Spleen (tissue), 13 donors: ENCODE measurements at places on chromosomes 6 and 20. TPM values are rescaled to one million over a fixed set of nuclear protein-coding genes. Genes with fewer than 3 reads are reported as not detected.

DNA sequence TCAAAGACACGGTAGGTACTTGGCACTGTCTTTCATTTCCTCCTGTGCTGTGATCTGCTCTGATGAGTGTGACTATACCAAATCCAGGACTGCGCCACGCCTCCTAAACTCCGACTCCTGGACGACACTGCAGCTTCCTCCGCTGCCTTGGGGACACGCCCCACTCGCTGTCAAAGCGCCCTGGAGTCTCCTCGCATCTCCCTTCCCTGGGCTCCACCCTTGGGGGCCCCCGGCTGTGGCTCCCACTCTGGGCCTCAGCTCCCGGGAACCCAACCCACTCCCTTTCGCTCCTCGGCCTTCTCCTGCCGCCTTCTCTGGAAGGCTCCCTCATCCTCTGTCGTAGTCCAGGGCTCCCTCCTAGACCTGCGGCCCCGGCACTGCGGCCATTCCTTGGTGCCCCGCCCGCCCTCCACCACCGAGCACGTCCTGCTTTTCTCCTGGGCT is 61.2 kb downstream of the RSPH3 start:
- DNase-seq = no peak

DNA sequence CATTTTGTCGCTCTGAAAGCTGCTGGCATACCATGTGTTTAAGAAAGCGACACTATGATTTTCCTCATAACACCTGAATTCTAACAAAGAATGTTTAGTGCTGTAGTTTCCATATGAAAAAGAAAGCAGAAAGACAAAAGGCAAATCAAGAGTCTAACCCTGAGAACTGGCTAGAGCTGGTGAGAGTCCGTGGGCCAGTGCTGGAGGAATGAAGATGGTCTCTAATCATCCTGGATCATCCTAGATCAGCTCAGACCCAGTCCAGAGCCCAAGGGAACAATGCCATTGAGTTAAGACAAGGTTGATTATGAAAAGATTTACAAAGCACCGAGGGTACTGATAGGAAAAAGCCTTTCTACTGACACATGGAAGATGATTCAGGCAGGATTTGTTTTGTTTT is 73.0 kb upstream of the MYLIP start:
- no peak for DNase-seq

DNA sequence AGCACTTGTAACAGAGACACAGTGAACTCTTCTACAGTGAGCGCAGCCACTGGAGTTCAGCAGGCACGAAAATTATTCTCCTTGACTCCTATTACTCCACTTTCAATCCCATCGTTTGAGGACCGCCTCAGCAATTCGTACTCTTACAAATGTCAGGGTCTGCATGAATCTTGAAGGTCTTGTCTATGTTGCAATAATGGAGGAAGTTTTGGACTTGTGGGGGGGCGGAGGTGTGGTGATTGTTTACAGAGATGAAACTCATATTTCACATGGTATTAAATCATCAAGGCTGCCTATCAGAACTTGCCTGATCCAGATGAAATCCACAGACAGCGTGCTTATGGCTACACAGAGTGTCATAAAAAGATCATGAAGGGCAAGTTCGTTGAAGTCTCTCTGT is 42.0 kb downstream of the SLC2A12 start:
- no peak for DNase-seq

DNA sequence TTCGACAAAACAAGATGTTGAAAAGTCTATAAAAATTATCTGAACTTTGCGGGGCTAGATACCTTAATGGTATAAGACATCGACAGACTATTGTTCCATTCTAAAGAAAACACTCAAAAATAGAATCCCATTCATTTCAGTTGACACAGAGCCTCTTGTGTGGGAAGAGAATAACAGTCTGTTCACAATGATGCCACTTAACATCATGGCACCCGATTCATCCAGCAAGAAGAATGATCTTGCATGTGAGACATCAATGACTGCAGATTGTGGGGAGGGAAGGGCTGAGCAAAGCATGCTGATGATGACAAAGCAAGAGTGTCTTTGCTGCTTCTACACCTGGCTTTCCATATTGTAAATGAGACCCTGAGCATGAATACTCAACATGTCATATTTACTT is 49.7 kb upstream of the ARMH2 start:
- DNase-seq = no peak

DNA sequence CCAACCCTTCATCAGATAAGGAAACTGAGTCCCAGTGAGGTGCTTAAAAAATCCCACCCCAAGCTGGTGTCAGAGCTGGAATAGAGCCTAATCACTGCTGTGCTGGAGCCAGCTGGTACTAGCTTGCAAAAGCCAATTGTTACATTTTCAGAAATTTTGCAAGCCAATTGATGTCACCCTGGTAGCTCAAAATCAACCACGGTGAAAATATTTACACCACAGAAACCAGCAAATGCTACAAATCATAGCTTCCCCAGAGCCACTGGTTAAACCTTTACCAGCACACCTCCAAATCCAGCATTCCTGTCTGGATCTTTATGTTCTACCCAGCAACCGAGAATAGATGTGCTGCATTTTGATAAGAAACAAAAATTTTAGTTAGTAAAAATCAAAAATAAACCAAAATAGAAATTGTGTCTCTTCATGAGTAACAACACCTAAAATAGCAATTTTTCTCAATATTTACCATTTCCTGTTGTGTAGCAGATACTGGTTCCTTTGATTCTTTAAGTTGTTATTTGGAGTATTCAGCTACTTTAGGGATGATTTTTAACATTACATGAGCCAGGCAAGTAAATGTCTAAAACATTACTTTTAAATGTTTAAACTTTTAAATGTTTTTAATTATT is 7.2 kb upstream of the LCA5 start:
- DNase-seq = no peak

DNA sequence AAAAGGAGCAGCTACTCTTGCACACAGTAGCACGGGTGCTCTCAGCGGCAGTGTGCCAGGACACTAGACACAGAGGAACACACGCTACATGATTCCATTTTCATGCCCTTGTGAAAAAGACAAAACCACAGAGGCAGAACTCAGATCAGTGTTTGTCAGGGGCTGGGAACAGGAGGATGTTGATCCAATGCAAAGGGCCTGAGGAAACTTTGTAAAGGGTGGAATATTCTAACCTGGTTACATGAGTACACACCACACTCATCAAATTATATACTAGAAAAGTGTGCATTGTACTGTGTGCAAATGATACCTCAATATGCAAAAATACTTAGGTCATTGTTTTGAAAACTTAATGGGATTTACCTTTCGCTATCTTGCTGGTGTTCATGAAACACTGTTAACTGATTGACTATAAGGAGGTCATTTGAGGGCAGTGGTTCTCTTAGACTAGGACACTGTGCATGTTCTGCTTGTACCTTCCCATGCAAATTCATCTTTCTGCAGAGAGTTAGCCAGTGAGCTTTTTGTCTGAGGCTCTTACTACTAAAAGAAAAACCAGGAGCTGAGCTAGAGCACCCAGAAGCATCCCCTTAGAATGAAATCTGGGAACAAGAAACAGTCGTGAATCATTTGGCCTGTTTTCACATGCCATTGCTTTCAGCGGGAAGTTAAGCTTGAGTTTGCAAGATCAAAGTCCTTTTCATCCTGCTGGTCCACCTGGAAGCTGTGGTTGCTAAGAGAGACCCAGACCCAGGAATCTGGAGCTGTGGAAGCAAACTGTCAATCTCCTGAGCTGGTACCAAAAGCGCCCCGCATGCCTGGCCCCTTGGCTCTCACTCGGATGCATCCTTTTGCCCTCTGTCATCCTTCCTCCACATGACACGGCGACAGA is 204.8 kb downstream of the TTLL2 start:
- no peak for DNase-seq

GRCh38 chr20:4076671-4077070 is 61.3 kb upstream of the RNF24 start:
- DNase-seq = no peak

DNA sequence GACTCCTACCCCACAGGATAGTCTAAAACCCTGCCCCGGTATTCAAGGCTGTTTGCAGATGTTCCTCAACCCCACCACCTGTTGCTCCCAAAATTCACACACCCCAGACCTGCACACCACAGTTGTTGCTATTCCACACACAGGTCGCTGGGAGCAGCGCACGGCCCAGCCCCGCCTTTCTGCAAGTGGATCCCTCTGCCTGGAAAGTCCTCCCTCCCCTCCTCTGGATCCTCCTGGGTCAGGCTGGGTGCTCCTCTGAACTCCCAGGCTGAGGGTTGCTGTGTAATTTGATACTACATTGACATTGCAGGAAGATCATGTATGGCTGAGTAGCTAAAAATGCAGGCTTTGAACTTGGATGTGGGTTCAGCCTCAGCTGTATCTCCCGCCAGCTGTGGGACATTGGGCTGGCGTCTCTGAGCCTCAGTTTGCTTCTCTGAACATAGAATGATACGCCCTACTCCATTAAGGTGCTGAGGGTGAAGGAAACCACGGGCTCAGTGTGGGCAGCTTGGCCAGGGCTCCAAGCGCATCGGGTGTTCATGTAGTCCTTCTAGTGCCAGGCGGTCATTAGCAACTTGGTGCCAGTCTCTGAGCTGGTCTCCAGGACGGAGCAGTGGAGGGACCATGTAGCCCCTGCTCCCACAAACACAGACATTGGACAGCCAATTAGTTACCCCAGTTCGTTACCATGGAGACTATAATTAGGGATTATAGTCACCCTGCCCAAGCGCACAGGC is 13.9 kb upstream of the CCN5 start:
- DNase-seq = no peak

DNA sequence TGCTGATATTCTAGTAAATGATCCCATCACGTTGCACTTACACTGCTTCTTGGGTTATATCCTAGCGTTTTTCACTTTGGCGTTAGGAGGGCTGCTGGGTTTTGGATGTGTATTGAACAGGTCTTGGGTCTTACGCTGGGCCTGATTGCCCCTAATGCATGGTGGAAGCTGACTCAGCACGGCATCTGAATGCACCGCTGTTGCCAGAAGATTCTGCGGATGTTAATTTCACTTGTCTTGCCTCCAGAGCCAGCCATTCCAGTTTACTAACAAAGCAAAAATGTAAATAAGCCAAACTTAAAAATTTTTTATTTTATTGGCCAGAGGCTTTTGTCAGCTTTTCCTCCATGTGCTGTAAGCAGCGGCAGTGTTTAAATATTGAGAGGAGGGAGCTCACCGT is 233.5 kb downstream of the TMEM242 start:
- no peak for DNase-seq

DNA sequence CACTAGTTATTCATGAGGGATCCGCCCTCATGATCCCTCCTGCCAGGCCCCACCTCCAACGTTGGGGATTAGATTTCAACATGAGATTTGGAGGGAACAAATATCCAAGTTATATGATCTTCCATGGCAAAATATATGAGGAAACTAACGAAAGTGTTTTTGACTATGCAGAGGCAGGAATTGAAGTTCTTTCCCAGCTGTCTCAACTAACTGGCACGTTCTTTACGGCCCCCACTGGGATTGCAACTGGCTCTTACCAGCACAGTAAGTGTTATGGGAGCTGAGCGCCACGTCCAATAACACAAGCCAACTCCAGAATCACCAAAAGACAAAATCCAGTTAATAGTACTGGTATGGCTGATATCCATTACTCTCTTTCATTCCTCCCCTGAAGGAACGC is 66.6 kb downstream of the ECT2L start:
- DNase-seq = no peak

DNA sequence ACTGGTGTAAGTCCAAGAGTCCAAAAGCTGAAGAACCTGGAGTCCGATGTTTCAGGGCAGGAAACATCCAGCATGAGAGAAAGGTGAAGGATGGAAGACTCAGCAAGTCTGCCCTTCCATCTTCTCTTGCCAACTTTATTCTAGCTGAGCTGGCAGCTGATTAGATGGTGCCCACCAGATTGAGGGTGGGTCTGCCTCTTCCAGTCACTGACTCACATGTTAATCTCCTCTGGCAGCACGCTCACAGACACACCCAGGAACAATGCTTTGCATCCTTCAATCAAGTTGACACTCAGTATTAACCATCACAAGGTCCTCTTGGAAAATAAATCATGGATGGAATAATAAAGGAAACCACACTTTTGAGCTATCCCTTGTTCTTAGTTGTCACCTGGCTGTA is 121.2 kb downstream of the MAP3K7 start:
- DNase-seq = no peak

- DNase-seq = no peak
Measured at GRCh38 chr6:68778356-68779020, 143.4 kb downstream of the ADGRB3 start.

GRCh38 chr20:7916648-7917047 is 23.6 kb downstream of the HAO1 start:
- DNase-seq = no peak

GRCh38 chr6:45222380-45222779 is 105.8 kb upstream of the RUNX2 start:
- no peak for DNase-seq

DNA sequence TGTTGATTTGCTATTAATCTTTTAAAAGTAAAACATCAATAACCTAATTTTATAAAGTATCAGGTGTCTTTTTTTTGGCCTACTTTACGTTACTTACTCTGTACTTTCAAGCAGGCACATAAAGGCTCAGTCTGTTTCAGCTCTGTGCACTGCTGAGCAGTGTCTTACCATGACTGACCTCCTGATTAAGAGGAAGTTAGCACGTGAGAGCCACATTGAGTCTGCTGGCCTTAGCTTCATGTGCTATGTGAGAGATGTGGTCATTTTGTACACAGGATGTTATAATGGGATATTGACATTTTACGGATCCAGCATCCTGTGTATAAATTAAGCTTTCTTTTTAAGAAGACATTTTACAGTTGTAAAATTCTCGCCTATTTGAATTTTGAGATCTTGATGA is 31.9 kb downstream of the ARID1B start:
- no peak for DNase-seq

DNA sequence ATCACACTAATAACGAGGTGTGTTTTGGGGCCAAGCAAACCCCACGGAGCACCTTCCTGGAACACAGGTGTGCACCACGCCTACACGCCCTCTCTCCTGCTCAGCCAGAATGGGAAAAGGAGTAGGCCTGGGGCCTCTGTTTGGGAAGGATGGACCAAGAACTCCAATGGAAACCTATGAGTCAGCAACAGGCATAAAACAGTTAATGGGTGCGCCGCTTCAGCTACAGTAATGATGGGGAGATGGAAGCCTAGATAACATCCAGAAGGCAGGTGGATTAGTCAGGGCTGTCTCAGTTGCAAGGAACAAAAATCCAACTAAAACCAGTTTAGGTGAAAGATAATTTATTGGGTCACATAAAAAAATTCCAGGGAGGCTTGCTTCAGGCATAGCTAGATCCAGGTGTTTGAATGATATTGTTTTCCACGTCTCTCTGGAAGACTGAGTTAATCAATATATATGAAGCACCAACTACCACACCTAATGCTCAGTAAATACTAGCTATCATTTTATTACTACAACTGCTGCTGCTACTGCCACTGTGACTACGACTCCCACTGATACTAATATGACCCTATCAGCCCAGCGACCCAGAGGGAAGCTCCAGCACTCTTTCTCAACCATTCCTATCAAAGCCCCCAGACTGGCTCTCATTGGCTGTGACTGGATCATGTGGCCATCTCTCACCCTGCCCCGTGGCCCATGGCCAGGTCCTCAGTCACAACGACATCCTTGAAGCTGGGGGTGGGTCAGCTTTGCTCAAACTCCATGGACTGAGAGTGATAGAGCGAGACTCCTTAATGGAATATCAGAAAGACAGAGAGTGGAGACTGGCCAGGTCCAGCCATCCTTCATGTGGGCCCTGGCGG is 155.2 kb upstream of the PTPN1 start:
- DNase-seq = peak; percentile 47

The SLC17A9 gene
- 18.8 TPM for total RNA-seq

The PRPF6 gene
- total RNA-seq = 53.4 TPM

The PTCHD4 gene
- total RNA-seq = 0.24 TPM

The GGTLC1 gene
- not detected for total RNA-seq

The ZNF165 gene
- 0.76 TPM for total RNA-seq

The SAMD10 gene
- total RNA-seq = 13.8 TPM

The KCNK16 gene
- not detected for total RNA-seq

The ILRUN gene
- total RNA-seq = 75.5 TPM

The SIRPA gene
- 48.0 TPM for total RNA-seq

The LRFN2 gene
- 6.0 TPM for total RNA-seq
